ENCODE measurements at places on chromosomes 3 and 15.
A peak's percentile ranks its signal among the peaks of the same experiment; 100 is the strongest.

- peak; percentile 14 for DNase-seq
These were observed 45.6 kb downstream of the DLEC1 start for GRCh38 chr3:38084334-38085310.

DNA sequence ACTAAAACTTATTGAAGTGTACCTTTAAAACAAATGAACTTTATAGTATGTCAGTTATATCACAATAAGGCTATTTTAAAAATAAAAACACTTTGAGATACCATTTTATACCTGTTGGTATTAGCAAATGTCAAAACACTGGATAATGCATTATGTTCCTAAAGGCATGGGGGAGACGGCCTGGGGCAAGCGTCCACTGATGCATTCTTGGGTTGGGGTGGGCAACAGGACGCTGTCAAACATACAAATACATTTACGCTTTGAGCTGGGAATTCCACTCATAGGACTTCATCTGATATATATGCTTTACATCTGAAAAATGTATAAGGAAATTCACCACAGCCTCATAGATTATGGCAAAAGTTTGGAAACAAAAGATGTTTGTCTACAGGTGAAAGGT lies 7.6 kb upstream of the GATA2 start:
- no peak for DNase-seq

DNA sequence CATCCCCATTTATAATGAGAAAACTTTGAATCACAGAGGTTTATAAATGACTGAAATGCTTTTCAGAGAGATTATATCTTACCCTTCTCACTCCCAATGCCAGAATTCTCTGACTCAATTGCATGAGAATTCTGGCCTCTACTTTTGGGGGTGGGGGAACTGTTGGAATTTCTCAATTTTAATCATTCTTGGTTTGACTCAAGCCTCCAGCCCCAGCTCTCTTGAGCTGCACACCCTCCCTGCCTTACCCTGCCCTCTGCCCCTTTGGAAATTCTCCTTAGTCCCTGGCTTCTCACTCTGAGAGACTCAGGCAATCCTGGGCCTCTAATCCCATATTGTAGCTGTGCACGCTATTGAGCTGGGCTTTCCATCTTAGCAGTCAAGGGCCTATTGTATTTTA lies 44.2 kb downstream of the ZNF589 start:
- no peak for DNase-seq

DNA sequence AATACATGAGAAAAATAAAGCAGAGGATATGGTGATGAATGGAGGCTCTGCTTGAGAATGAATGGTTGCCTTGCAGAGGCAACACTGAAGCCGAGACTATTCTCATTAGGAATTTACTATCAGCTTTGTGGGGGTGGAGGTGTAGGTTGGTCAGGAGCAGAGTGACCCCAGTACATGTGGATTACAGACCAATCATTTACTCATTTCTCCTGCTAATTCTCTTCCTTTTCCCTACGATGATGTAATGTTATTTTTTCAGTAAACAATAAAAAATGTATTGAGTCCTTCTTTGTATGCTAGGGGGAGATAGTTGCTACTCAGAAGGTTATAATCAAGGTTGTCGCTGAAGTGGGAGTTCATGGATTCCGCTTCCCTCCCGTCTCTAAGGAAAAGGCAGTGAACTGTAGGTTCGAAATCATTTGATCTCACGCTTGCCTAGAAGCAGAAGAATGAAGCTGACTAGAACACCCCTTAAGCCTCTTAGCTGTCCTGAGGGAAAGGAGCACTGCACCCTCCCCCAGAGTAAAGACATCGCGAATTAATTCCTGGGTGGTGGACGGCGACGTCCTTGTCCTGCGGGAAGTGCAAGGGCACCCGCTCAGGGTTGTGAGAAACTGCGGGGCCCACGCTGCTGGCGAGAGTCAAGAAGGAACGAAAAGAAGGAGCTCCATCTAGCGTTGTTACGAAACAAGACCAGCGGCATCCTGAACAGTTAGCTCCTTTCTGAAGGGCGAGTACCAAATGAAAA lies 213.2 kb upstream of the PFN2 start:
- peak; percentile 63 for DNase-seq

GRCh38 chr3:141093397-141093796 lies 42.2 kb downstream of the SPSB4 start:
- no peak for DNase-seq

- no peak for DNase-seq
These were observed 2.0 kb downstream of the RAB7A start for GRCh38 chr3:128727996-128728395.

- DNase-seq = no peak
These were observed 23.6 kb downstream of the UBE2E1 start for GRCh38 chr3:23829242-23829934.

DNA sequence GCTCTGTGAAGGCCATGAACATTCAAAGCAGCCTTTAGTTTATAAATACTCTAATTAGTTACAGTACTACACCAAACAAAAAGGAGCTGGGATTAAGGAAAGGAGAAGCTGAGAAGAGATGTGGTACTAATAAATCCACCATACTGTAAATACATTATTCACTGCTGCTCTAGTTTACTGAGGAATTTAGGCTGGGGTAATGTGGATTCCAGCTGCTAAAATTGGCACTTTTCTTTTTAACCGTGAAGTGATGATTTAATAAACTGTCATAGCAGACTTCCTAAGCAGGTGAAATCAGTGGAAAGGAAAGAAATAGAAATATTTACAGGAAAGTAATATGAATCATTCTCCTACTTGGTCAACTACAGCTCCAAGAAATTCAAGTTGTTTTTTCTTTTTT lies 88.7 kb downstream of the TFG start:
- DNase-seq = no peak

GRCh38 chr3:152331018-152331541 lies 62.4 kb downstream of the MBNL1 start:
- DNase-seq = peak; percentile 54

DNA sequence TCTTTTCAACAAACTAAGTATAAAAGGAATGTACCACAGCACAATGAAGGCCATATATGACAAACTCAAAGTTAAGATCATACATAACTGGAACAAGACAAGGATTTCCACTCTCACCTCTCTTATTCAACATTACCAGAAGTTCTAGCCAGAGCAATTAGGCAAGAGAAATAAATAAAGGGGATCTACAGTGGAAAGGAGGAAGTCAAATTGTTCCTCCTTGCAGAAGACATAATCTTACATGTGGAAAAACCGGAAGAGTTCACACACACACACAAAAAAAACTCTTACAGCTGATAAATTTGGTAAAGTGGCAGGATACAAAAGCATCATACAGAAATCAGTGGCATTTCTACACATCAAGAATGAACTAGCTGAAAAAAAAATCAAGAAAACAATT lies 277.9 kb downstream of the MCTP2 start:
- no peak for DNase-seq

GRCh38 chr15:90873998-90874605 lies 5.7 kb downstream of the FURIN start:
- peak; percentile 26 for DNase-seq

GRCh38 chr3:112376992-112377391 lies 44.0 kb downstream of the CD200 start:
- no peak for DNase-seq

DNA sequence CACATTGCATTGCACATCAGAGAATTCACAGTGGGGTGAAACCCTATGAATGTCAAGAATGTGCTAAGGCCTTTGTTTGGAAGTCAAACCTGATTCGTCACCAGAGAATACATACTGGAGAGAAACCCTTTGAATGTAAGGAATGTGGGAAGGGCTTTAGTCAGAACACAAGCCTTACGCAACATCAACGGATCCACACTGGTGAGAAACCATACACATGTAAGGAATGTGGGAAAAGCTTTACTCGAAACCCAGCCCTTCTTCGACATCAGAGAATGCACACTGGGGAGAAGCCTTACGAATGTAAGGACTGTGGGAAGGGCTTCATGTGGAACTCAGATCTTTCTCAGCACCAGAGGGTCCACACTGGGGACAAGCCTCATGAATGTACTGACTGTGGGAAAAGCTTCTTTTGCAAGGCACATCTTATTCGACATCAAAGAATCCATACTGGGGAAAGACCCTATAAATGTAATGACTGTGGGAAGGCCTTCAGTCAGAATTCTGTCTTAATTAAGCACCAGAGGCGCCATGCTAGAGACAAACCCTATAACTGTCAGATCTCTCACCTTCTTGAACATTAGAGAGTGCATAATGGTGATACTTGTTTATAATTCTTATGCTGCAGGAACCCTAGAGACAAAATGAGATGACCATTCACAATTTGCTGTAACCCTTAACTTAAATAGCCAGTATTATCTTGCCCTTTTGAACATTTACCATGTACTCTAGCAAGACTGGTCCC lies 9.0 kb downstream of the ZNF662 start:
- no peak for DNase-seq

Data from activated CD4-positive, alpha-beta T cell treated with anti-CD3 and anti-CD28 coated beads, Interleukin-10, Interleukin-2, amounts not matched to agents 100 ng/mL and 50 ng/mL, durations not matched to agents 16 hours and 8 hours (primary cell).